ENCODE measurements at places on chromosomes 16 and 17.

- peak; percentile 55 for DNase-seq
Measured at GRCh38 chr17:38871247-38872015, 1.6 kb downstream of the LASP1 start.

GRCh38 chr17:35081638-35082037 is 18.1 kb upstream of the RFFL start:
- no peak for DNase-seq

DNA sequence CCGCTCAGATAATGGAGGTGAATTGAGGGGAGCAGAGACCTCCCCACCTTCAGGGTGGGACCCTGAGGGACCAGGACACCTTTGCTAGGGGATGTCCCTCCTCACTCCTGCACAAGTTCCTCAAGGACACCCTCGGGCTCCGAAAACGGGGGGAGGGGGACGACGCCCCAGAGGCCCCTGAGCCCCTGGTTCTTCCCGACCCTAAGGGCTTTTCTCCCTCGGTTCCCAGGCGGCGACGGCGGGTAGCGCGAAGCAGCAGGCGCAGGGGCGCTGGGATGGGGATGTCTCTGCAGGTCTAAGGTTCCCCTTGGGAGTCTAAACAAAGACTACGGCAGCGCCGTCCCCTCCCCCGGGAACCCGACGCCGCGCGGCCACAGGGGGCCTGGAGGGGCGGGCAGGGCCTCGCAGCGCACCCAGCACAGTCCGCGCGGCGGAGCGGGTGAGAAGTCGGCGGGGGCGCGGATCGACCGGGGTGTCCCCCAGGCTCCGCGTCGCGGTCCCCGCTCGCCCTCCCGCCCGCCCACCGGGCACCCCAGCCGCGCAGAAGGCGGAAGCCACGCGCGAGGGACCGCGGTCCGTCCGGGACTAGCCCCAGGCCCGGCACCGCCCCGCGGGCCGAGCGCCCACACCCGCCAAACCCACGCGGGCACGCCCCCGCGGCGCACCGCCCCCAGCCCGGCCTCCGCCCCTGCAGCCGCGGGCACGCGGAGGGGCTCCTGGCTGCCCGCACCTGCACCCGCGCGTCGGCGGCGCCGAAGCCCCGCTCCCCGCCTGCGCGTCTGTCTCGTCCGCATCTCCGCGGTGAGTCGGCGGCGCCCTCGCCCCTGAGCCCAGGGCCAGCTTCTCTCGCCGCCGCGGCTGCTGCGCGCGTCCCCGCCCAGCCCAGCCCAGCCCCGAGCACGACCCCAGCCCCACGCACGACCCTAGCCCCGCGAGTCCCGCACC is 36.7 kb upstream of the NDRG4 start:
- peak; percentile 31 for DNase-seq

DNA sequence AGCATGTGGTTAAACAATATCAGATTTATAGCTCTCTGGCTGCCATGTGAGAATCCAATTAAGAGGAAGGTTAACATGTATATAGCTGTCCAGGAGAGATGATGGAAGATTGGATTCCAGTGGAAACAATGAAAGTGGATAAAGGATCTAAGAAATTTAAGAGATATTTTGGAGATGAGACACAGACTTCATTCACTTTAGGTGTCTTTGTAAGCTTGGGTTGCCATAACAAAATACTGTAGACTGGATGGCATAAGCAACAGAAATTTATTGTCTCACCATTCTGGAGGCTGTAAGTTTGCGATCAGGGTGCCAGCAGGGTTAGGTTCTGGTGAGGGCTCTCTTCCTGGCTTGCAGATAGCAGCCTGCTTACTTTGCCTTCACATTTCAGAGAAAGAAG is 155.9 kb upstream of the MYOCD start:
- no peak for DNase-seq

- no peak for DNase-seq
Measured at GRCh38 chr17:27596566-27597187, 34.3 kb upstream of the LGALS9 start.

GRCh38 chr17:55177855-55178217 is 86.9 kb upstream of the HLF start:
- no peak for DNase-seq

DNA sequence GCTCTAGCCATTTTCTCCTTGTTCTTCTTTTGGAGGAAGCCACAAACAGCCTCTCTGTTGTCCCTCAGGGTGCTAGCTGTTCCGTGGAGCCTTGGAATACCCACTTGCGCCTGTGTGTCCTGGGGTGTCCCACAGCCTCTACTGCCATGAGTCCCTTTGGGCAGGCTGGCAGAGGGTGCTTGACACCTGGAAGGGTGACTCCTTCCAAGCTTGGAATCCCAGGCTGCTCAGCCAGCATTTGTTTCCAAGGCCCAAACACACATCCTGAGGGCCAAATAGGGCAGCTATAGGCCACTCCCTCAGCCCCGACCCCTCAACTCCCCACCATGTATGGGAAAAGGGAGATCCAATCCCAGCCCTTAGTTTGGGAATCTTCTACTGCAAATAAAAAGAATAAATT is 14.9 kb downstream of the ZNHIT3 start:
- no peak for DNase-seq

DNA sequence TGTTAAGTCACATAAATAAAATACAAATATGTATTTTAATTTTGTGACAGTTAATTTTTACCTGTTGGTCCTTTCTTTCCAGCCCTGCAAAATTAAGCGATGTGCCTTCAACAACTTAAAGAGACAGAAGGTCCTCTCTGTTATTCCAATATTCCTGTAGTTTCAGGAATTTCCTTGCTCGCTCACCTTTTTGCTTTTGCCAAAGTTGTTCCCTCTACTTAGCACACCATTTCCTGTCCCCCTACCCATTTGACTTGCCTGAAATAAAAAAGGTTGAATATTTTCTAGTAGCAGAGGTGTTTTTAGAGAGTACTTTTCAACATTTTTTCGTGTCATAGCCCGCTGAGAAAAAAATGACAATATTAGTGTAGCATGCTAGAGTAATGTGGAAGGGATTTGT is 556 bp upstream of the MYH2 start:
- DNase-seq, result no peak

GRCh38 chr17:6254036-6254435 is 180.9 kb downstream of the AIPL1 start:
- DNase-seq, result no peak

GRCh38 chr17:28272166-28272565 is 46.8 kb upstream of the TMEM97 start:
- DNase-seq, result no peak

- DNase-seq, result no peak
Measured at GRCh38 chr17:35786941-35787432, 8.5 kb downstream of the MMP28 start.

DNA sequence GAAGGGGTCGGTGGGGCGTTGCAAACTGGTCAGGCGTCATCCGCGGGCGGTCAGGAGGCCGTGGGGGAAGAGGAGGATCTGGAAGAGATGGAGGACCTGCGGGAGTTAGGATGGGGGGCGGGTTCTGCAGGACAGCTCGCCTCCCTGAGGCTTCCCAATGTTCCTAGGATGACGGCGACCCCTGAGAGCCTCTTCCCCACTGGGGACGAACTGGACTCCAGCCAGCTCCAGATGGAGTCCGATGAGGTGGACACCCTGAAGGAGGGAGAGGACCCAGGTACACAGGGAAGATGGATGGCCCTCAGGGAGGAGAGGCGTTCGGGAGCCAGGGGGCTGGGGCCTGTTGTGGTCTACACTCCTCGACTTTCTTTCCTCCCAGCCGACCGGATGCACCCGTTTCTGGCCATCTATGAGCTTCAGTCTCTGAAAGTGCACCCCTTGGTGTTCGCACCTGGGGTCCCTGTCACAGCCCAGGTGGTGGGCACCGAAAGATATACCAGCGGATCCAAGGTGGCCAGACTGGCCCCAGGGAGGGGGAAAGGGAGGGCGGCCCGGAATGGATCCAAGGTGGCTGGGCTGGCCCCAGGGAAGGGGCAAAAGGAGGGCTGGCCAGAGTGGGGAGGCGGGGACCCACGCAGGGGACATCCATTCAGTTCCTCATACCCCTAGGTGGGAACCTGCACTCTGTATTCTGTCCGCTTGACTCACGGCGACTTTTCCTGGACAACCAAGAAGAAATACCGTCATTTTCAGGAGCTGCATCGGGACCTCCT is 839 bp downstream of the PLD2 start:
- no peak for DNase-seq

GRCh38 chr17:33142705-33143299 is 150.3 kb downstream of the ASIC2 start:
- DNase-seq, result peak; percentile 14
